Suprapubic skin (tissue), 4 donors: ENCODE measurements at places on chromosomes 12 and 14. TPM values are rescaled to one million over a fixed set of nuclear protein-coding genes. Genes with fewer than 3 reads are reported as not detected.

The KLRC4 gene
- total RNA-seq: not detected

The HHIPL1 gene
- 0.91 TPM for total RNA-seq

The JDP2 gene
- 51.8 TPM for total RNA-seq

The LRTM2 gene
- total RNA-seq: not detected

The KCNJ8 gene
- total RNA-seq: 5.4 TPM

The VWF gene
- total RNA-seq: 86.6 TPM

DNA sequence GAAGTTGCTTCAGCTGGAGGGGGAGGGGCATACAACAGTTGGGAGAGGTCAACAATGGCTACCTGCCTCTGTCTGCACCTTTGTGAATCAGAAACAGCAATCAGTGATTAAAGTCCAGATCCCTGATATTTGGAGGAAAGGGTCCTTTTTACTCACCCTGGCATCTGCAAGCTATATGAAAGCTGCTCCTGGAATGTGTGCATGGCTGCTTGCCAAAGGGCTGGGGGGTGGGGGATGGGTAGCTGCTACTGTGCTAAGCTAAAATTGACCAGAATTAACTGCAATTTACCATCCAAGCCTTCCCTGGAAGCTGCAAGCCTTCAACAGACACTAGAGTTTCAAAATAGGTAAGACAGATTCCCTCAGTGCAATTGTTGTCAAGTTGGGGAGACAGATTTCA is 13.5 kb upstream of the GTF2A1 start:
- H3K27ac ChIP-seq: no peak overlapping the region
- H3K4me1 ChIP-seq: no peaks in the 10 kb centered on the region
- H3K27me3 ChIP-seq: no peaks in the 10 kb centered on the region
- no peak overlapping the region for H3K4me3 ChIP-seq
- DNase-seq: no peak

GRCh38 chr14:106094654-106095189 is 568.3 kb downstream of the TMEM121 start:
- no peaks in the 10 kb centered on the region for H3K27me3 ChIP-seq
- H3K36me3 ChIP-seq: no peaks in the 10 kb centered on the region
- H3K27ac ChIP-seq: no peak overlapping the region
- no peak overlapping the region for H3K4me3 ChIP-seq
- DNase-seq: no peak

DNA sequence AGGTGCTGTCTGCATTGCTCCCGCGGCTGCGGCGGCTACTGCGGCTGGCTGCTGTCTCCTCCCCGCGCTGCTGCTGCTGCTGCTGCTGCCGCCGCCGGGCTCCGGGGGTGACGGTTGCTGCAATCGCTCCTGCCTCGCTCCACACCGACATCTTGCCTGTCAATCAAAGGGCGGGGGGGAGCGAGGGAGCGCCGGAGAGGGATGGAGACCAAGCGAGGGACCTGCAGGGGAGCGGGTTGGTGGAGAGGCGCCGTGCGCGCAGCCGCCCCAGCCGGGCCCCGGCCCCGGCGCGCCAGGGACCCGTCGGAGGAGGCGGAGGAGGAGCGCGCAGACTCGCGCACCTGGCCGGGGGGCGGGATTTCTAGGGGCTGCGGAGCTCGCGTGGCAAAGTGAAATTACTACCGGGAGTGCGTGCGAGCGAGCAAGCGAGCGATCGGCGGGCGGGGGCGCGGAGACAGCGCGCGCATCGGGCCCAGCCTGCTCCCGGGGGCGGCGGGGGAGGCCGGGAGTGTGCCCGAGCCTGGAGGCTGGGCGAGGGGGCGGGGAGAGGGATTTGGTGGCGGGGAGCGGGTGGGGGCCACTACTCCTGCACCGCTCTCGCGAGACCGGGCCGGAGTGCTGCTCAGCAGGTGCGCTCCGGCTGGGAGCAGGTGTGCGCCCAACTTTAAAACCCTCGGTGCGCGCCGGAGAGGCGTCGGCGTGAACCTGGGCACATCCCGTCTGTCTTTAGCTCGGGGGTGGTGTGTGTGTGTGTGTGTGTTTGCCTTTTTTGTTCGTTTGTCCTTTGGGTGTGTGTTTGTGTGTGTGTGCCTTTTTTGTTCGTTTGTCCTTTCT is at the start of gene KSR2:
TSS of gene KSR2 (minus strand) at position 165 of the 834 bp plus-strand sequence. CDS start 735 bp downstream, outside the sequence.
- H3K27ac ChIP-seq: no peak within 1 kb of the TSS
- H3K4me3 ChIP-seq: peak within 1 kb of the TSS; percentile 51
- peaks cover 13% of the 10 kb centered on the region for H3K4me1 ChIP-seq
- H3K27me3 ChIP-seq: peaks cover 64% of the 10 kb centered on the region

DNA sequence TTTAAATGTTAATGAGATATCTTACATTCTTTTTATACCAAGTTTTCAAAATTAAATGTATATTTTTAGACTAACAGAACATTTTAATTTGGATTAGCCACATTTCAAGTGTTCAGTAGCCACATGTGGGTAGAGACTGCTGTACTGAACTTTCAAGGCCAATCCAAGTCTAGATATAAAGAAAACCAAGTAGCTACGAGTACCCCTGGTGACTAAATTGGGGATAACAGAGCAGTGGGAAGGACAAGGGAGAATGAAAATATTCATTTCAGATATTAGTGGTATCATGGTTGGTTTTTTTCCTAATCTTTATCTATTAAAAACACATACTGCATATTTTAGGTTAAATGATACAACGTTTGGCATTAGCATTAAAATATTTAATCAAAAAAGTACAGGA is 69.4 kb upstream of the RHOJ start:
- no peaks in the 10 kb centered on the region for H3K27me3 ChIP-seq
- no peak for DNase-seq
- H3K4me3 ChIP-seq: no peak overlapping the region
- no peaks in the 10 kb centered on the region for H3K36me3 ChIP-seq

DNA sequence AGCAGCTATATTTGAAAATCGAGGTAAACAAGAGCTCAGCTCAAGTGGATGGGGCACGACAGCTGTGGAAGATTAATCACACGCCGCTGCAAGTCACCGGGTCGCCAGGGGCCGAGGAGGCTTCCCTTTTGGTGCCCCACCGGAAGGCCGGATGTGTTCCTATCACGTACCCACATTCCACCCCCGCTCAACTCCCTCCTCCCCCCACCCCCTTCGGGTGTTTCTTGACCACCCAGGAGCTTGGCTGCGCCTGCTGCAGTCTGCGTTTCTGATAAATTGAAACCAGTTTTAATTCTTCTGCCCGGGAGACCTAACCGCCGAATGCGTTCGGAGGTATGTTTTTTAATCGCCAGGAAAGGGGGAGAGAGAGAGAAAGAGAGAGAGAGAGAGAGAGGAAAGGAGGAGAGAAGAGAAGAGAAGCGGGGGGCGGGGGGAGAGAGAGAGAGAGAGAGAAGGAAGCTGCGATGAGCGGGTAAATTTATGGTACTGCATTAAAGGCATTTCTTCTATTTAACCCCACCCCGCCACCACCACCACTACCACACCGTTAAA is 1.8 kb downstream of the SLC8A3 start:
- no peak overlapping the region for H3K27ac ChIP-seq
- peaks cover 43% of the 10 kb centered on the region for H3K27me3 ChIP-seq
- no peaks in the 10 kb centered on the region for H3K36me3 ChIP-seq
- H3K4me1 ChIP-seq: peaks cover 30% of the 10 kb centered on the region
- H3K4me3 ChIP-seq: peak overlapping the region; percentile 60

GRCh38 chr14:71713451-71713850 is 218.8 kb upstream of the RGS6 start:
- no peaks in the 10 kb centered on the region for H3K27me3 ChIP-seq
- H3K36me3 ChIP-seq: peaks cover 12% of the 10 kb centered on the region
- no peak for DNase-seq
- no peak overlapping the region for H3K27ac ChIP-seq

DNA sequence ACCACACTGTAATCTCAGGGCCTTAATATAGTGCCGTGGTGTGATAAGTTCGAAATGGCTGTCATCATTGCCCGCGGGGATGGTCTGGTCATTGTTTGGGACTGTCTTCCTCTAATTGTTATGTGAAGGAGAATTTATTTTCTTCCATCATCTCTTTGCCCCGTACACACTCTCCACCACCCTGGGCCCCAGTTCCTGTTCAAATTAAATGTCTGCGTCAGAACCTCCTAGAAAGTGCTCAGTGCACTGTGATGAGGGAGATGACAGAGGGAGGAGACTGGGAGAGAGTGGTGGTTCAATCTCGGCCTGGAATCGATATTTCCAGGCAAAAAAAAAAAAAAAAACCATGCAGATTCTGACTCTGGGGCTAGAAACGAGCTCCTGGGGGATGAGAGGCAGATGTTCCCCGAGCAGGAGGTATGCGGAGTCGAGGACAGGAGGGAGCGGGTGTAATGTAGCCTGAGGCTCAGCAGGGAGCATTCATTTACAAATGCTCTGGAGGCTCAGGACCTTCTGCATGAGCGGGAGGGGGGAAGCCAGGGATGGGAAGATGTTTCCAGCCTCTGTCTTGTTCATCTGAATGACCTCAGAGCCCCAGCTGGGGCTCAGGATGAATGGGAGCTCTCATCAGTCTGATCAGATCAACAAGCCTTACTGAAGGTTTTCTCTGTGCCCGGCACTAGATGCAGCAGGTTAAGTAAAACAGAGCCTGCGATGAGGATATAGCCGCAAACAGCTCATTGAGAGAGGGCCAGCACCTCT is 219.5 kb downstream of the TBX5 start:
- H3K36me3 ChIP-seq: no peaks in the 10 kb centered on the region
- H3K4me1 ChIP-seq: no peaks in the 10 kb centered on the region
- DNase-seq: no peak
- H3K4me3 ChIP-seq: no peak overlapping the region
- H3K27me3 ChIP-seq: peaks cover 33% of the 10 kb centered on the region

DNA sequence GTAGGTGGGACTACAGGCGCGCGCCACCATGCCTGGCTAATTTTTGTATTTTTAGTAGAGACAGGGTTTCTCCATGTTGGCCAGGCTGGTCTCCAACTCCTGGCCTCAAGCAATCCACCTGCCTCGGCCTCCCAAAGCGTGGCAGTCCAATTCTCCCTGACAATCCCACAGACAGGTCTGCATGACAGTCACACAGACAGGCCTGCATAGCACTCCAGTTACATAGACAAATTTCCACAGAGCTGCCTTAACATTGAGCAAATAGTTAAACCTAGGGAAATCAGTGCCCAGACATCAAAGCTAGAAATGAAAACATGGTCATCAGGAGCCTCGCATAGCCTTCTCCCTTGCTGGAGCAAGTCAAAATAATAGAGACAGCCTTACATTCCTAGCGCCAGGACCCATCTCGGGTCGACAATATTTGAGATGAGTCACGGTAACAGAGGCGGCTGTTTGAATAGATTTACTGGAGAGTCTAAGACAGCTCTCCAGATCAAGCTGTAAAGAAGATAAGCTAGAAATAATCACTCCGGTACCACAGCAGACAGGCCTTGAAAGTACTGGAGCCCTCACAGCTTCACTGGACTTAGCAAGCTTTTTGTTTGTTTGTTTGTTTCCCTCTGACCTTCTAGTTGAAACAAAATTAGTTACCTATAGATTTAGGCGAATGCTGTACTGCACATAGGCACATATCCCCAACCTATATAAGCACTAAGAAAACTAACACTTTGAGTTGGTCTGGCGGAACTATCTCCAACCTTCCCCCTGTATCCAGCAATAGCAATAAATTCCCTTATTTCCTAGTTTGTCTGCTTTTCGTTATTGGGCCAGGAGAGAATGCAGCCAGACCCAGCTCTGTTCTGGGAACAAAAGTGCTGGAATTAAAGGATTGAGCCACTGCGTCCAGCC is 23.8 kb upstream of the PYROXD1 start:
- H3K27me3 ChIP-seq: no peaks in the 10 kb centered on the region
- H3K4me1 ChIP-seq: no peaks in the 10 kb centered on the region
- H3K4me3 ChIP-seq: no peak overlapping the region

DNA sequence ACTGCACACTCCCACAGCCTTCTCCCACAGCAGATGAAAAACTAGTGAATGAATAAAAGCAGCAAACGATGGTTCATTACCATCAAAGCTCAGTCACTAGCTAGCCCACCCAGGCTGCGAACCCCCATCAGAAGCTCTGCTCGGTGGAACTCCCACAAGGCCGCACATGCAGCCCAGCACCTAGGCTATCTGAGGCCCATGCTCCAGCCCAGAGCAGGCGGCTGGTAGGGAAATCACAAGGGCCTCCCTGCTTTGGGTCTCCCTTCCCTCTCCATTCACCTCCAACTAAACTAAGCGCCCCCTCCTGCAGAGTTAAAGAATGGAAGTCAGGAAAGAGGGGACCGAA is 69.0 kb downstream of the ITPK1 start:
- H3K4me1 ChIP-seq: peaks cover 30% of the 10 kb centered on the region
- H3K4me3 ChIP-seq: no peak overlapping the region
- H3K27ac ChIP-seq: no peak overlapping the region

GRCh38 chr12:70721656-70722357 is 84.6 kb upstream of the PTPRB start:
- H3K36me3 ChIP-seq: no peaks in the 10 kb centered on the region
- H3K4me1 ChIP-seq: no peaks in the 10 kb centered on the region
- DNase-seq: no peak
- no peak overlapping the region for H3K4me3 ChIP-seq
- H3K27ac ChIP-seq: no peak overlapping the region

- H3K27me3 ChIP-seq: no peaks in the 10 kb centered on the region
- no peaks in the 10 kb centered on the region for H3K4me1 ChIP-seq
- no peak overlapping the region for H3K4me3 ChIP-seq
- no peak overlapping the region for H3K27ac ChIP-seq
- no peak for DNase-seq
Measured at GRCh38 chr14:58565832-58566231, 71.9 kb upstream of the DACT1 start.

DNA sequence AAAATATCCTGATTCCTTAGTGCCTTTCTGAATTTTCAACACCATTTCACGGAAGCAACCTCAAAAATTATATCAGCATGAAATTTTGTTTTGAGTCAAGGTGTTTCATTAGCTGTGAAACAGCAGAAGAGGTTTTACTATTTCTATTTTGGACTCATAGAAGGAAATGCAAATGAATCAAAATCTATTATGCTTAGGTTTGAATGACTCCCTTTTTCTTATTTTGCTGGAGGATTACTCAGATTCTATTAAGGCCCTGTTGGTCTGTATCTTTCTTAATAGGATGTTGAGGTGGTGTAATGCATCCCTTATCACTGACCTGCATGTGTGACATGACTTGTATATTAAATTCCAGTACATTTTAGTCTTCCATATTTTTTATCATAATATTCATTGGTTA is 165.8 kb downstream of the TMTC2 start:
- no peaks in the 10 kb centered on the region for H3K4me1 ChIP-seq
- no peak overlapping the region for H3K27ac ChIP-seq
- no peak overlapping the region for H3K4me3 ChIP-seq
- DNase-seq: no peak
- peaks cover 4% of the 10 kb centered on the region for H3K36me3 ChIP-seq
